Bronchial epithelial cell (primary cell): ENCODE measurements at places on chromosomes 5 and 9. TPM values are rescaled to one million over a fixed set of nuclear protein-coding genes. Genes with fewer than 3 reads are reported as not detected.

Gene TTC16
- not detected in 2 replicates for total RNA-seq

Gene OTULINL
- total RNA-seq, result 0.77 and 0.79 TPM in 2 replicates

Gene SHISAL2B
- total RNA-seq, result not detected in 2 replicates

Gene SPINK7
- 13.7 and 23.4 TPM in 2 replicates for total RNA-seq

Gene PIP5KL1
- total RNA-seq, result 2.1 and 5.1 TPM in 2 replicates

Gene CDC26
- 24.7 and 30.6 TPM in 2 replicates for total RNA-seq

Gene PSD2
- under 0.01 TPM in 1 of 2 replicates, not detected in the other for total RNA-seq

Gene CCNI2
- 0.26 TPM in 1 of 2 replicates, not detected in the other for total RNA-seq

Gene GNA14
- total RNA-seq, result not detected in 2 replicates

Gene FAM78A
- under 0.01 and 0.26 TPM in 2 replicates for total RNA-seq

Gene PARP8
- total RNA-seq, result 14.5 and 15.4 TPM in 2 replicates

Gene FOXI1
- not detected in 2 replicates for total RNA-seq

Gene TAS2R1
- total RNA-seq, result not detected in 2 replicates

Gene BTNL8
- total RNA-seq, result not detected in 2 replicates

Gene PTGR1
- total RNA-seq, result 67.9 and 70.4 TPM in 2 replicates

Gene FGF18
- total RNA-seq, result under 0.01 TPM in 1 of 2 replicates, not detected in the other

Gene CMYA5
- total RNA-seq, result 0.26 and 0.77 TPM in 2 replicates

Gene GRM6
- total RNA-seq, result not detected in 2 replicates

Gene CDC14B
- 8.4 and 11.6 TPM in 2 replicates for total RNA-seq

Gene STK10
- 5.9 and 12.6 TPM in 2 replicates for total RNA-seq

Gene SPAG8
- total RNA-seq, result 0.13 and 0.26 TPM in 2 replicates

Gene KDM4C
- 36.6 and 44.0 TPM in 2 replicates for total RNA-seq

Gene IFNB1
- total RNA-seq, result 0.26 TPM in 2 replicates

Gene PCDHB3
- total RNA-seq, result under 0.01 and 0.13 TPM in 2 replicates

Gene ADAMTS6
- 5.9 and 17.6 TPM in 2 replicates for total RNA-seq

Gene PCDHGA1
- total RNA-seq, result under 0.01 and 0.26 TPM in 2 replicates

Gene PCDHB13
- 0.26 TPM in 1 of 2 replicates, not detected in the other for total RNA-seq
